Left kidney (tissue), 8 donors: ENCODE measurements at places on chromosomes 4 and X.

GRCh38 chr4:119632216-119632615, 3.6 kb upstream of the PDE5A start:
- DNase-seq: no peak

DNA sequence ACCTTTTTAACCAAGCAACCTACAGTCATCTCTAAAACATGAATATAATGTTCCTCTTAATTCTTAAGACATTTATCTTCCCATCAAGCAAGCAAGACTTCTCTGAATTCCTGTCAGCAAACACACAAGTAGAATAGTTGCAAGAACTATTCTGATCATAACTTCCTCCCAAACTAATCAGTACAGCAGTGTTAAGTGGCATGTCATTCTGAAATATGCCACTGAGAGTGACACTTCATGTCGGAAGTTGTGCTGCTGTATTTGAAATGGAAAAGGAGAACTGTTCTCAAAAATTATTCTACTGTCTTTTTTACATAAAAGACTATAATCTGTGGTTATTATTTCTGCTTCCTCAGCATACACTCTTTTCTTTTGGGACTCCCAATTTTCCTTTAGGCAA, 546.6 kb downstream of the PCDH18 start:
- no peak for DNase-seq

DNA sequence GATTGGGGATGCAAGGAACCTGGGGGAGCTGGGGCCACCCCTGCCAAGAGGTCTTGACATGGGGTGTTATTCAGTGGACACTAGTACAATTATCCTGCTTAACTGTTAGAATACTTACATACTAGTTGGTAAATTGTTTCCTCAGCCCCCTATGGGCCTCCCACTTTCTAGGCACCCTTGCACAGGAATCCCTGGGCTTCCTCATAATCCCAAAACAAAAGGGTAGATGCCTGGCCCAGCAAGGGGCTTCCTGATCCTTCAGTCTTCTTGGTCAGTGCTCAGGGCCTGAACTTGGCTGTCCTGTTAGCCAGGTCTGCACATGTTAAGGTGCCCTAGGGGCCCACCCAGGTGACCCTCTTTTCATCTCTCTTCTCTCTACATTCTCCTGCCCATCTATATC, 48.7 kb upstream of the MSX1 start:
- DNase-seq: no peak

- DNase-seq: no peak
These were observed 502.9 kb upstream of the PCDH10 start for GRCh38 chr4:132646186-132646585.

- no peak for DNase-seq
These were observed 109.3 kb upstream of the NUDT6 start for GRCh38 chr4:123031664-123032063.
